ENCODE measurements at places on chromosomes 7 and 10.

DNA sequence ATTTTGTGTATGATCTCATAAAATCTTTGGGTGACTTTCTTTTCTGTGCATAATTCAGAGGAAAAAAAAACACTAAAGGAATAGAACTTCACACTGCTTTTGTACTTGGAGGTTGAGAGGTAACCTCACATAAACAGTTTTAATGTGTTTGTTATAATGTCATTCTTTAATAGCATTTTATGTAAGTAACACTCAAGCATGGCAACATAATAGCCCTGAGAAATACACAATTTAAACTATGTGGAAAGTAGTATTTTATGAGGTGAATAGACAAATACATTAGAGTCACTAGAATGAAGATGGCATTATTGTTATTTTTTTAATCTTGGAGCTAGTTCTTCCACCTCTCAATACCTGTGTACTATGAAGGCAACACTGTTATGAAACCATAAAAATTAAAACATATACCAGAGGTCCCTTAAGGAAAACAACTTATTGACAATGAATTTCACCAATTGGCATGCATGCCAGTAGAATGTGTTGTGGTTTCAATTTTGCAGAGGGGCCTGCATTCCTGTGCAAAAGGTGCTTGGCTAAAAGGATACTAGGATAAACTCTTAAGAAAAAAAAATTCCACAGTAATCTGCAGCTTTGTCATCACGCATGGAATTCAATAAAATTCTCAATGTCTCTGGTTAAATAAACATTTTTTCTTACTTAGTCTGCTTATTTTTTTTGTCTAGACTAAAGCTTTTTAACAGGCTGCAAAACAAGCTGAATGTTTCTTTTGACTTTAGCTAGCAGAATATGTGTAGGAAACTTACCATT is 102.5 kb downstream of the CD36 start:
- no peak for DNase-seq

DNA sequence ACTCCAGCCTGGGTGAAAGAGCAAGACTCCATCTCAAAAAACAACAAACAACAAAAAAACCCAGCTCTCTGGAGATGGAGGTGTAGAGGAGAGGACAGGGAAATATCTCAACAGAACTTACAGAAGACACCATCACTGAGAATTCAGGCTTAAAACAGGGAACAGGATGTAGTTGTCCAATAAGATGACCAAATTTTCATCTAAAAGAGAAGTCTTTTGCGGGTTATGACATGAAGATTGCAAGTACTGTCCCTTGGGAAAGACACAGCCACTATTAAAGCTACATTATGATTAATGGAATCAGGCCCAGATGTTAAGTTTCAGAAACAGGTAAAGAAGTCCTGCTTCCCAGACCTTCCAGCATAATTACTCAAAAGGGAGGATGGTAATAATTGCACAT is 235.2 kb upstream of the NRP1 start:
- DNase-seq, result no peak

DNA sequence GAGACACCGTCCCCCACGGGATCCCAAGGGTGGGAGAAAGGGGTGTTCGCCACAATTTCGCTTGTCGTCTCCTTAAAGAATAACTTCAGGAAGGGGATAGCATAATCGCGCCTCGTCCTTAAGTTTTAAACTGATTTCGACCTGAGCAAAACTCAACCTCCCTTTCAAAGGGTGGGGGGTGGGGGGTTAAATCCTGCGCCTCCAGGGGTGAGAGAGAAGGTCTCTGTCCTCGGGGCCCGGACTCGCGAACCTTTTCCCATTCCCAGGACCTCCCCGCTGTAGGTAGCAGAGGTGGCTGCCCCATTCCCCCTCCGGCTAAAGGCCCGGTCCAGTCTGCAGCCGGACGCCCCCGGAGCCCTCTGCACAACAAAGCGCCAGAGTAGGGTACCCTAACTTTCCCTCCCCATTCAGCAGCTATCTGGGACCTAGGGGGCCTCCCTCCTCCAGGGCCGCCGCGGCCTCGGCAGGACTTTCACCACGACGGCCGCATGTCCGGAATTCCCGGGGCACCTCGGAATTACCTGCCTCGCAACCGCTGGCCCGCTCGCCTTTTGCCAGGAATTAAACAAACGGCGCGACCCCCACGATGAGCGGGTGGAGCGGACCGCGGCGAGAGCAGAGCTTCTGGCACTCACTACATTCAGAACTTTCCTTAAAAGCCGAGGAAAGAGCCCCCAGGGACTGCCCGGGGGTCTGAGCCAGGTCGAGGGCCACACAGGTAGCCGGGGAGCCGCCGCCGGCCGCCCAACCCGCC is 1.7 kb downstream of the CDK6 start:
- DNase-seq, result no peak

DNA sequence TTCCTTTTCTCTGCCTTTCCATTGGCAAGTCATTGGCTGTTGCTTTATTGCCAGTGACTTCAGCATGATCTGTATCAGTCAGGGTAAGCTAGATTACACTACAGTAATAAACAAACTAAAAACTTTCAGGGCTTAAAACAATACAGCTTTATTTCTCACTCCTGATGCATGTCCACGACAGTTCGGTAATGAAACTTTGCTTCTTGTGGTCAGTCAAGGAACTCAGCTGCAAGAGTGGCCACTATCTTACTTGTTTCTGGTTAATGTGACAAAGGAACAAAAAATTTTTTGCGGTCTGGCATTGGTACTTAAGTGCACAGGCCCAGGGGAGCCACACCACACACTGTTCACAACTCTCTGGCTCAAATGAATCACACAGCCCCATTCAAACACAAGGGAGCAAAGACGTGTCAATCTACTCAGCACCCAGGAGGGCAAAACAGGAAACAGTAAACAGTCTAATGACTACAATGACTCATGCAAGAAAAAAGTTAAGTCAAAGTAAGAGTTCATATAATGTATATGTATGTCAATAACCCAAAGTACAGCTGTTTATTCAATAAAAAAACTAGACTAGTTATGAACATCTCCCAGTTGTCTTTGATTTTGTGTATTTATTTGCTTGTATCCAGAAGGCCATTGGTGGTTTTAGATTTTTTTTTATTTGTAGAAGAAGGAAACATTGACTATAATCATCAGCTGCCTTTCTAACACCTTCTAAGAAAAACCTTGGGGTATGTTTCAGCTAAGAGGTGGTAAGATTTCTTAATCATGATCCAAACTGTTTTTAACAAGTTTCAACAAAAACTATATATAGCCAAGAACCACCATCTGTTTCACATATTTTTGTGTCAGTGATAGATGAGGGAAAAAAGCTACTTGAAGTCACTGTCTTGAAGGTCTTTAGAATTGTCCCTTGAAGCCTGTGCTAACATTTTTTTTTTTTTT is 134.4 kb upstream of the FAM3C start:
- DNase-seq, result peak; percentile 64

GRCh38 chr7:31439165-31439564 is 74.7 kb upstream of the ITPRID1 start:
- DNase-seq, result no peak

DNA sequence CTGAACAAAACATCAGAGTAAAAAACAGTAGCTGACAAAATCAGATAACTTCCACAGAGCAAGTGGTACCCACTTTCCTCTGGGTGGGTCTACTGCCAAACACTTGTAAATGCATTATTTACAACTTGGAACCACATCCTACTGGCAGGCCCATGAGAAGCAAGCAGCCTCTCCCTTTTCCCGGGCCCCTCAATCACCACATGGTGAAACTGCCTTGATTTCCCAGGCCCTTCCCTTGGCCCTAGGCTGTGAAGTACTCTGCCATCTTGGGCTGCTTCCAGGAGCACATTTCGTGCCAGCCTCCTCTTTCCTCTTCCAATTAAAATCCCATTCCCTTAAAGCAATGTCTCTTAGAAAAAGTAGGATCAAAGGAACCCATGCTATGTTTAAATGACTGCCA is 71.4 kb downstream of the CUZD1 start:
- no peak for DNase-seq

Data from CD4-positive, alpha-beta T cell treated with Interleukin-21 for 1 hour (primary cell).